ENCODE measurements at places on chromosomes 2 and 18.

DNA sequence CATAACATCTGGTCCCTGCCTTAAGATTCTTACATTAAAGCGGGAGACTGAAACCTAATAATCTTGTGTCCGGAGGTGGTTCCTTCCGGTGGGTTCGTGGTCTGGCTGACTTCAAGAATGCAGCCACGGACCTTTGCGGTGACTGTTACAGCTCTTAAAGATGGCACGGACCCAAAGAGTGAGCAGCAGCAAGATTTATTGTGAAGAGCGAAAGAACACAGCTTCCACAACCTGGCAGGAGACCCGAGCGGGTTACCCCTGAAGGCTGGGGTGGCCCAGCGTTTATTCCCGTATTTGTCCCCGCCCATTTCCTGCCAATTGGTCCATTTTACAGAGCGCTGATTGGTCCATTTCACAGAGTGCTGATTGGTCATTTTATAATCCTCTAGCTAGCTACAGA lies 122.3 kb upstream of the SIX2 start:
- no peak for DNase-seq

GRCh38 chr2:233360771-233361176 lies 6.5 kb downstream of the DGKD start:
- no peak for DNase-seq

- DNase-seq = no peak
Measured at GRCh38 chr2:156593594-156593921, 157.4 kb downstream of the GPD2 start.

GRCh38 chr18:63440881-63441280 lies 18.6 kb upstream of the VPS4B start:
- no peak for DNase-seq

GRCh38 chr18:51066273-51066672 lies 36.3 kb downstream of the SMAD4 start:
- no peak for DNase-seq

GRCh38 chr2:30456106-30456505 lies 9.1 kb downstream of the LCLAT1 start:
- DNase-seq = no peak

GRCh38 chr2:158713523-158714138 lies 81.5 kb upstream of the DAPL1 start:
- DNase-seq = no peak

DNA sequence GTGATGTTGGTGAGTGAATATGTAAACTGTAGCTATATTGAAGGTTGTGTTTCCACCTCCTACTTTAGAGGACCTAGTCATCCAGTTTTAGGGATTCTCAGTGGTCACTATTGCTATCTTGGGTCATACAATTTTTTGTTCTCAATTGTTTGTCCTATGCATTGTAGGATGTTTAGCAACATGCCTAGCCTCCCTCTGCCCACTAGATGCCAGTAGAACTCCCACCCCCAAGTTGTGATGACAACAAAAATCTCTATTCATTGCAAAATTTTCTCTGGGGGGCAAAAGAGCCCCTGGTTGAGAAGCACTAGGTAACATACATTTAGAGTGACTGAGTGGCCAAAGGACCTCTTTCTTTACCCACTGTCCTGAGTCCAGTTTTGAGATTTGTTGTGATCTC lies 87.3 kb downstream of the LRRTM4 start:
- no peak for DNase-seq

GRCh38 chr2:181319286-181319685 lies 137.9 kb upstream of the ITGA4 start:
- DNase-seq = no peak

- no peak for DNase-seq
Measured at GRCh38 chr2:37244017-37244416, 12.6 kb downstream of the NDUFAF7 start.

- no peak for DNase-seq
Measured at GRCh38 chr18:62106271-62106670, 80.6 kb downstream of the PIGN start.

- no peak for DNase-seq
Measured at GRCh38 chr2:200087451-200087850, 132.1 kb downstream of the MAIP1 start.

GRCh38 chr2:46847185-46847710 lies 68.4 kb downstream of the MCFD2 start:
- no peak for DNase-seq

- DNase-seq = no peak
Measured at GRCh38 chr18:31380912-31381311, 4.3 kb downstream of the DSG4 start.

GRCh38 chr18:67705748-67706147 lies 189.2 kb upstream of the DSEL start:
- DNase-seq = no peak

Measured in NCI-H187 (cell line).